Breast epithelium (tissue), 4 donors: ENCODE measurements at places on chromosomes 13 and 19.

GRCh38 chr19:30810726-30811125 is 438.5 kb downstream of the ZNF536 start:
- no peak overlapping the region for H3K27ac ChIP-seq
- H3K36me3 ChIP-seq = no peaks in the 10 kb centered on the region
- no peaks in the 10 kb centered on the region for H3K4me1 ChIP-seq
- H3K4me3 ChIP-seq = no peak overlapping the region

DNA sequence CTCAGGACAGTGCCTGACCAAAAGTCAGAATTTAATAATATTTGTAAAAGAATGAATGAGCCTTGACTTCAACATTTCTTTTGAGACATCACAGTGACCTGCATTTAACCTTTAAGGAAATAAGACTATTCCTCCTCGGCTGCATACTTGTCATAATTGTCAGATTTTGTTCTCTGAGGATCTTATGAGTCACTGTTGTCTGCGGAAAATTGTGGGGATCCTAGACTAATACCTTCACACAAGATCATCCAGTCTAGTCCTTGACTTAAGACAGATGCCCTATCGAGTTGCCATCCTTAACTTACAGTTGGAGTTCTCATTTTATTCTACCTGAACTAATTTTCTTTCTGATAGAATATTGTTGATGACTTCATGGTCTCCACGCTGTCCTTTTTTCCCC is 198.4 kb downstream of the DLEU7 start:
- H3K4me1 ChIP-seq = no peaks in the 10 kb centered on the region
- no peak overlapping the region for H3K4me3 ChIP-seq
- no peaks in the 10 kb centered on the region for H3K27me3 ChIP-seq
- DNase-seq = no peak

- peaks cover 64% of the 10 kb centered on the region for H3K27me3 ChIP-seq
- H3K27ac ChIP-seq = no peak overlapping the region
- no peak for DNase-seq
- H3K4me3 ChIP-seq = no peak overlapping the region
- no peaks in the 10 kb centered on the region for H3K36me3 ChIP-seq
These were observed 16.4 kb upstream of the KCNN1 start for GRCh38 chr19:17950310-17951156.

- no peak for DNase-seq
- no peaks in the 10 kb centered on the region for H3K36me3 ChIP-seq
- H3K27me3 ChIP-seq = no peaks in the 10 kb centered on the region
- no peak overlapping the region for H3K27ac ChIP-seq
- H3K4me1 ChIP-seq = no peaks in the 10 kb centered on the region
These were observed 87.6 kb upstream of the MBNL2 start for GRCh38 chr13:97134364-97135095.

DNA sequence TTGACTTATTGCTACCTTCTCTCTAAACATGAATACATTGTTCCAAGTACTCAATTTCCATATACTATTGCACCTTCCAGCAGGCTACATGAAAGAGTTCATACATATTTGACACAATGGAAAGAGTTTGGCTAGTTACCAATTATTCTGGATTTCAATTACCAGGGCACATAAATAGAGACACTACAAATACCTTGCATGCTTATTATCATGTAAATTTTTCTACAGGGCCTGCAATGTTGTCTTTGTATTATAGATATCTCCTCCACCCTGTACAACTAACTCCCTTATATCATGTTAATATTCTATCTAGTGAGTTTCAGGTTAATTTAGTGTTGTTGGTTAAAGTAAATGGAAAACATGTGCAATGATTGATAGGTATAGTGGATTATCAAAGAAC is 540.7 kb upstream of the SLITRK5 start:
- H3K27ac ChIP-seq = no peak overlapping the region
- no peaks in the 10 kb centered on the region for H3K27me3 ChIP-seq

- no peaks in the 10 kb centered on the region for H3K4me1 ChIP-seq
- DNase-seq = no peak
- H3K4me3 ChIP-seq = no peak overlapping the region
- no peaks in the 10 kb centered on the region for H3K36me3 ChIP-seq
- no peak overlapping the region for H3K27ac ChIP-seq
These were observed 10.9 kb downstream of the GNA15 start for GRCh38 chr19:3146677-3147100.

GRCh38 chr13:51221674-51222036 is 543 bp upstream of the FAM124A start:
- H3K27ac ChIP-seq = no peak overlapping the region
- no peak for DNase-seq
- peak overlapping the region; percentile 85 for H3K4me3 ChIP-seq
- H3K36me3 ChIP-seq = no peaks in the 10 kb centered on the region
- no peaks in the 10 kb centered on the region for H3K27me3 ChIP-seq
- H3K4me1 ChIP-seq = no peaks in the 10 kb centered on the region

- H3K4me1 ChIP-seq = no peaks in the 10 kb centered on the region
- DNase-seq = no peak
- H3K27ac ChIP-seq = no peak overlapping the region
- no peaks in the 10 kb centered on the region for H3K27me3 ChIP-seq
- no peak overlapping the region for H3K4me3 ChIP-seq
These were observed 22.0 kb downstream of the SIN3B start for GRCh38 chr19:16851031-16851712.

GRCh38 chr13:48151363-48152161 is 56.7 kb upstream of the MED4 start:
- no peak overlapping the region for H3K27ac ChIP-seq
- H3K36me3 ChIP-seq = no peaks in the 10 kb centered on the region
- H3K4me3 ChIP-seq = no peak overlapping the region
- no peak for DNase-seq
- H3K4me1 ChIP-seq = no peaks in the 10 kb centered on the region
- no peaks in the 10 kb centered on the region for H3K27me3 ChIP-seq

- no peaks in the 10 kb centered on the region for H3K36me3 ChIP-seq
- H3K4me1 ChIP-seq = peaks cover 10% of the 10 kb centered on the region
- no peak overlapping the region for H3K4me3 ChIP-seq
- DNase-seq = no peak
These were observed 35.4 kb downstream of the ARHGAP35 start for GRCh38 chr19:46896076-46896794.

GRCh38 chr19:19192078-19192882 is at the start of the genes BORCS8 and RFXANK:
Gene BORCS8, minus strand, starts transcription at chr19:19192152. Its CDS starts 35 bp downstream, at chr19:19192117.
Gene RFXANK, plus strand, starts transcription at chr19:19192258. Its CDS starts 1,689 bp downstream, at chr19:19193947.
- H3K27ac ChIP-seq = peak within 1 kb of the TSS; percentile 99
- peak; percentile 99 for DNase-seq
- H3K4me1 ChIP-seq = peaks cover 9% of the 10 kb centered on the region
- H3K27me3 ChIP-seq = no peaks in the 10 kb centered on the region
- H3K4me3 ChIP-seq = peak within 1 kb of the TSS; percentile 84

DNA sequence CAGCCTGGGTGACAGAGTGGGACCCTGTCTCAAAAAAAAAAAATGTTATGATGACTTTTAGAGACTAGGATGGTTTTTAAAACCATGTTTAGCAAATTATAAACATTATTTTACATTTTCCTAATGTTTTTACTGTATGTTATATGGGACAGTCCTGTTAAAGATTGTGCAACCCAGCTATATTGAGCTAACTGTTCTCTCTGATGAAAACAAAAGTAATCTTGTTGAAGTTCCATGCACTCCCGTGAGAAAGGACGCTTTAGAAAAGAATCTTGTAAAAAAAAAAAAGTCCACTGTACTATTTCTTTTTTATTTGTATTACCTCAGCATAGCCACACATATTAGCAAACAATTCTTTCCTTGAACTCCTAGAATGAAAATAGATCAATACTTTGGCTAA is 451.2 kb downstream of the DCT start:
- no peak overlapping the region for H3K27ac ChIP-seq
- H3K4me1 ChIP-seq = no peaks in the 10 kb centered on the region
- H3K27me3 ChIP-seq = no peaks in the 10 kb centered on the region

GRCh38 chr13:27979001-27979643 is 9.4 kb downstream of the URAD start:
- DNase-seq = no peak
- H3K4me1 ChIP-seq = peaks cover 6% of the 10 kb centered on the region
- no peak overlapping the region for H3K27ac ChIP-seq
- H3K27me3 ChIP-seq = no peaks in the 10 kb centered on the region
- no peak overlapping the region for H3K4me3 ChIP-seq

- no peak for DNase-seq
- no peak overlapping the region for H3K4me3 ChIP-seq
- no peak overlapping the region for H3K27ac ChIP-seq
These were observed 223.0 kb downstream of the DNAJC15 start for GRCh38 chr13:43246382-43246781.

- H3K4me3 ChIP-seq = no peak overlapping the region
- H3K36me3 ChIP-seq = peaks cover 20% of the 10 kb centered on the region
- H3K4me1 ChIP-seq = no peaks in the 10 kb centered on the region
- H3K27ac ChIP-seq = no peak overlapping the region
These were observed 13.2 kb downstream of the ZNF8 start for GRCh38 chr19:58291943-58292342.

DNA sequence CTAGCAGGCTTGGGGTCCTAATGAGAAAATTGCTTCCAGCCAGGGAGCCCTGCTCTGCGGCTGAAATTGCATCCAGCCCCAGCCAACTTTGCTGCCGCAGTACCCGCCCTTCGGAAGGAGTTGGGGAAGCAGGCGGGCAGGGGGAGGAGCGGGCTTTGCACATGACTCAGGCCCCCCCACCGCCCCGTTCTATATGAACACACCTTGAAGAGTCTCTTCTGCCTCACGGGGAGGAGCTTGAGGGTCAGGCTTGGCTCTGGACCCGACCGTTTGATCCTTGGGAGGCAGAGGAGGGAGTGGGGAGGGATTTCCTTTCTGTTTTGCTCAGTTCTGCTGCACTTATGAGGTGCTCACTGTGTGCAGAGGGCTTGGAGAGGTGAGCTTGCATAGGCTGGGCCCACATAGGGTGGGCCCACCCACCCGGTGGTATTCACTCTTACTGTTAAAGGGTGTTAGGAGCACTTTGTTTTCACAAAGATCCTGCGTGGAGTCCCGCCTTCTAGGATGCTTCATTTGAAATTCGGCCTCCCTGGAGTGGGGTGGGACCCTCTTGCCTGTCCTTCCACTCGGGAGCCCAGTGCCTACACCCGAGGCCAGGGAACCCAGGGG is 46.5 kb downstream of the LYL1 start:
- H3K4me3 ChIP-seq = peak overlapping the region; percentile 59
- H3K27me3 ChIP-seq = no peaks in the 10 kb centered on the region
- H3K36me3 ChIP-seq = no peaks in the 10 kb centered on the region
- peak overlapping the region; percentile 93 for H3K27ac ChIP-seq

GRCh38 chr19:57190301-57190700 is 999 bp upstream of the ZNF264 start:
- H3K4me3 ChIP-seq = no peak overlapping the region
- H3K27ac ChIP-seq = no peak overlapping the region
- H3K27me3 ChIP-seq = no peaks in the 10 kb centered on the region

DNA sequence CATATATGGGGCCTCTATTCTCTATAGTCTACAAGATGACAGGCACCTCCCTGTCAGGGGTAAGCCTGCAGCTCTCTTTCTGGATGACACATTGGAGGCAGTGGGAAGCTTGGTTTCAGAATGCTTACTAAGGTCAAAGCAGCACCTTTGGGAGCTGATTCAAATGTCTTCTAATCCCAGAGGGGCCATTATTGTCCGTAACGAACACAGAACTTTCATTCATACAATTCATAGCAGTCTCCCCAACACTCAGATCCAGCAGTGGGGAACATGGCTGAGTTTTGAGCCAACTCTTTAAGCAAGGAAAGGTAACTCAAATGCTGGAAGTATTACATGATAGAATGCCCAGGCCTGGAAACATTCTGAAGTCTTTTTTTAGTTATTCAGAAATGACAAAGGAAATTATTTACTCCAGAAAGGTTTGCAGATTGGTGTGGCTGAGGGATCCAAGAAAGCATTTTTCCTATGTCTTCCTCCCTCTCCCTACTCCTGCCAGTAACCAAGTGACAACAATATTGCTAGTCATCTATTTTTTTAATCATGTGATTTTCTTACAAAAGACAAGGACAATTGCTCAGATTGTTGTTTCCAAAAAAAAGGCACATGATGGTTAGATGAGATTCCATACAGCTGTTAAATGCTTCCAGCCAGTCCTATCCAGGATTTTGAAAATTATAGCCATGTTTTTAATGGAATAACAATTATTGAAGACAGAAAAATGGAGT is 118.7 kb downstream of the FOXO1 start:
- peak overlapping the region; percentile 85 for H3K27ac ChIP-seq
- H3K36me3 ChIP-seq = no peaks in the 10 kb centered on the region
- no peaks in the 10 kb centered on the region for H3K27me3 ChIP-seq
- DNase-seq = no peak

DNA sequence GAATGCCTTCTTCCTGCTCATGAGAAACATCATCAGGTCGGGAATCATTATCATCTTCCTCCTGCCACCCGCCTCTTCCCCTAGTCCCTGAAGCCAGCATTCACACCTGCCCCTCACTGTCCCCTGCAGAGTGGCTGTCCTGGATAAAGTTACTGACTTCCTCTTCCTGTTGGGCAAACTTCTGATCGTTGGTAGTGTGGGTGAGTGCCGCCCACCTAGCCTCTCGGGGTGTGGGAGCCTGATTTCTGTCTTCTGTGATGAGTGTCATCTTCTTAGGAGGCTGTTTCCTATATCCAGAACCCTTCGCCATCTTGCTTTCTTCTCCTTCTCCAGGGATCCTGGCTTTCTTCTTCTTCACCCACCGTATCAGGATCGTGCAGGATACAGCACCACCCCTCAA is 12.5 kb downstream of the SLC44A2 start:
- H3K4me1 ChIP-seq = no peaks in the 10 kb centered on the region
- no peak overlapping the region for H3K4me3 ChIP-seq
- H3K27me3 ChIP-seq = no peaks in the 10 kb centered on the region
- DNase-seq = no peak

- H3K27me3 ChIP-seq = no peaks in the 10 kb centered on the region
- no peaks in the 10 kb centered on the region for H3K4me1 ChIP-seq
- H3K27ac ChIP-seq = no peak overlapping the region
These were observed 986.0 kb upstream of the SPRY2 start for GRCh38 chr13:81326913-81327312.

DNA sequence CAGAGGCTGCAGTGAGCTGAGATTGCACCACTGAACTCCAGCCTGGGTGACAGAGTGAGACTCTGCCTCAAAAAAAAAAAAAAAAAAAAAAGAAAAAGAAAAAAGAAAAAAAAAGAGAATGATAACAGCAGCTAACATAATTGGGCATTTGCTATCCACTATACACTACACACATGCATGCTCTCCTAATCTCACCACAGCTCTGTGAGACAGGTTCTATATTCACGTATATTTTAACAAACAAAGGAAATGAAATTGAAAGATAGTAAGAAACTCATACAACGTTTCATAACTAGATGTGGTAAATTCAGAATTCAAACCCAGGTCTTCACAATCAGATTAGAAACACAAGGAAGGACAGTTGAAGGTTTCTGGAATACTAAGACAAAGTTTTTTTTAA is 265.7 kb downstream of the DIAPH3 start:
- H3K27me3 ChIP-seq = no peaks in the 10 kb centered on the region
- H3K4me3 ChIP-seq = no peak overlapping the region
- no peaks in the 10 kb centered on the region for H3K36me3 ChIP-seq
- DNase-seq = no peak
- no peak overlapping the region for H3K27ac ChIP-seq

GRCh38 chr19:32868206-32868950 is 1.2 kb downstream of the SLC7A9 start:
- no peaks in the 10 kb centered on the region for H3K36me3 ChIP-seq
- no peaks in the 10 kb centered on the region for H3K4me1 ChIP-seq
- no peaks in the 10 kb centered on the region for H3K27me3 ChIP-seq
- H3K27ac ChIP-seq = no peak overlapping the region
